Activated T-cell treated with anti-CD3 and anti-CD28 coated beads, Interleukin-2, amount 50 U/mL, for 72 hours (primary cell): ENCODE measurements at places on chromosomes 6 and 20.

- no peak for DNase-seq
Measured at GRCh38 chr20:22579119-22579427, 5.3 kb downstream of the FOXA2 start.

DNA sequence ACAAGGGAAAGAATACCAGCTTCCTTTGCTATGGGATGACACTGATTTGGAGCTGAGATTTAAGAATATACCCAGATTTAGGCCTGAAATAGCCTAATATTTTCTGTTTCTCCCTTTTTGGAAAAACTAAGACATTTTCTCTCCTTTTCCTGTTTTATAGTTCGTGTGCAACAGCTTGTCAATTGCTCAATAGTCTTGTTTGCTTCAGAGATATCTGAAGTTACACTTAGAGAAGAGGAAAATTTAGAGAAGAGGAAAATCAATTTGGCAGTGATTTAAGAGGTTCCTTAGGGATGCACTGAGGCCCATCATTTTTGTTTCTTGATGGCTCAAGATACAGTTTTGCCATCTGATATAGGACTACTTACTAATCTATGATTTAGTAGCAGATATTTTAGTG, 398.6 kb downstream of the RFPL4B start:
- no peak for DNase-seq

GRCh38 chr20:34791289-34792020, 34.0 kb downstream of the NCOA6 start:
- DNase-seq = no peak

- no peak for DNase-seq
Measured at GRCh38 chr6:153411070-153411648, 280.1 kb upstream of the RGS17 start.

- DNase-seq = no peak
Measured at GRCh38 chr20:37231947-37232630, 29.5 kb downstream of the GHRH start.
